ENCODE measurements at places on chromosomes 6 and 20.

GRCh38 chr6:156767603-156768467 lies 9.3 kb upstream of the ARID1B start:
- DNase-seq = no peak

GRCh38 chr6:150238846-150239407 lies 96.1 kb downstream of the PPP1R14C start:
- no peak for DNase-seq

GRCh38 chr20:20331156-20331555 lies 36.7 kb upstream of the INSM1 start:
- DNase-seq = no peak

GRCh38 chr20:52539891-52540290 lies 348.3 kb upstream of the ZFP64 start:
- DNase-seq = no peak

- DNase-seq = no peak
Observed at GRCh38 chr6:140844167-140844566, 1288.6 kb upstream of the GJE1 start.

- peak; percentile 43 for DNase-seq
Observed at GRCh38 chr20:49610691-49611538, 43.0 kb upstream of the PTGIS start.

GRCh38 chr6:71499667-71500066 lies 211.1 kb downstream of the OGFRL1 start:
- no peak for DNase-seq

DNA sequence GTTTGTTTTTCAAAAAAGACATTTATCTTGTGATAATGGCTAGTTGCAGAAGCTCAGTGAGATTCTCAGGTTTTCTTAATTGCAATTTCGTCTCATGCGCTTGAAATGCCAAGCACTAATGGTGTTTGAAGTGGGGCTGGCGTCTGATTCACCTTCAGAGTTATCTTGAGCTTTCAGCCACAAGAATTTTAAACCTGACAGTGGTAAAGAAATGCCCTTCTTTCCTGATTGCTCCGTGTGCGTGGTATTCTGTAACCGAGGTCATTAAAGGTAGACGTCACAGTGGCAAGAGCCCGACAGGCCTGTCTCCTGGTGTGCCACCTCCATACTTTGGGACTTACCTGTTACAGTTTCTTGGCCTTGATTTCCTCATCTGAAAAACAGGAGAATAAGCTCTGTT lies 126.5 kb upstream of the QKI start:
- no peak for DNase-seq

DNA sequence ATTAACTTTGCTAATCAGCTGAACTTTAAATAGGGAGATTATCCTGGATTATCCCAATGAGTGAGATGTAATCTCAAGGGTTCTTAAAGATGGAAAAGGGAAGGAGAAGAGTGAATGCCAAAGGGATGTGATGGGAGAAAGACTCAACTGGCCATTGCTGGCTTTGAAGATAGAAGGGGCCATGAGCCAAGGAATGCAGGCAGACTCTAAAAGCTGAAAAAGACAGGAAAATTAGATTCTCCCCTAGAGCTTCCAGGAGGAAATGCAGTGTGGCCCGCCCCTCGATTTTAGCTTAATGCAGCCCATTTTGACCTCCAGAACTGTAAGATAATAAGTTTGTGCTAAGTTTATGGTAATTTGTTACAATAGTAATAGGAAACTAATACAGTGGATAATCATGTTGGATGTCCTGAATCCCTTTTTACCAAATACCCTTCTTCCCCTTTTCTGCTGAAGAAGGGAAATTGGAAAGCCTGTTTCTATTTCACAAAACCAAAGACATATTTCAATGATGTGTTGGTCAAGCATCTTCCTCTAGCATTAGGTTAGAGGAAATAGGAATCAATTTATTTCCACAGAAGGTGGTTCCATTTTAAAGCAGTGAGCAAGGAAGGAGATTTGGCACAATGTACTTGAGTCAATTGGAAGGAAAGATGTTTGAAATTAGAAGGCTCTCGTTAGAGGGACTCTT lies 3.3 kb upstream of the HDDC2 start:
- no peak for DNase-seq

DNA sequence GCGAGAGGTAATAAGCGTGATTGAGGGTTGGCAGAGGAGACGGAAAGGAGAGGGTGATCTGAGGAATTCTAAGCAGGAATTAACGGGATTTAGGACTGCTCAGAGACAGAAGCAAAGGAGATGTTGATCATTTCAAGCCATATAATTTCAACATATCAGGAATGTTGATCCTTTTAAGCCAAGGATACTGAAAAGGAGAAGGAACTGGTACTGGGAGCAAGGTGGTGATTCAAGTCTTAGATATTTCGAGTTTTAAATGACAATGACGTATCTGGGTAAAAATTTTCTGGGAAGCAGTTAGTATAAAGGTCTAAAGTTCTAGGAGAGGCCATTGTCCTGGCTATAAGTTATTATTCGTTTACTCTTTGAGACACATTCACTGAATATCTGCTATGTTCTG lies 91.3 kb upstream of the OGFRL1 start:
- DNase-seq = no peak

DNA sequence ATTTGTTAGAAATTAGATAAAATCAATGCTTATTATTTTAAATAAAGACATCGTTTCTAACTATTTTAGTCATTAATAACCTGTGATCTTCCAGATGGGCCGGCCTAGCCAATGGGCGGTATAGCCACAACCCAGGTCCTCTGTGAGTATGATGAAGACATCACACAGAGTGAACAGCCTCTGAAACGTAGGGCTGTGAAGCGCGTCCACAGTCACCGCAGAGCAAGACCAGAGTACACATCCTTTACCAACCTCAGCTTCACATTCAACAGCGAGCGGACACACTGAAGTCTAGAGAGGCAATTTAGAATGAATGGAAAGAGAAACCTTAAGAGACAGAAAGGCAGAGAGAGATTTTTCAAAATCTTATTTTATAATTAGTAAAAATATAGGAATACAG lies 125.0 kb upstream of the RPS6KA2 start:
- no peak for DNase-seq

- no peak for DNase-seq
Observed at GRCh38 chr6:166541366-166541765, 45.1 kb downstream of the RAMACL start.

GRCh38 chr20:50579511-50579910 lies 69.3 kb downstream of the PTPN1 start:
- DNase-seq = no peak

GRCh38 chr6:37054580-37054979 lies 49.1 kb downstream of the FGD2 start:
- DNase-seq = no peak

DNA sequence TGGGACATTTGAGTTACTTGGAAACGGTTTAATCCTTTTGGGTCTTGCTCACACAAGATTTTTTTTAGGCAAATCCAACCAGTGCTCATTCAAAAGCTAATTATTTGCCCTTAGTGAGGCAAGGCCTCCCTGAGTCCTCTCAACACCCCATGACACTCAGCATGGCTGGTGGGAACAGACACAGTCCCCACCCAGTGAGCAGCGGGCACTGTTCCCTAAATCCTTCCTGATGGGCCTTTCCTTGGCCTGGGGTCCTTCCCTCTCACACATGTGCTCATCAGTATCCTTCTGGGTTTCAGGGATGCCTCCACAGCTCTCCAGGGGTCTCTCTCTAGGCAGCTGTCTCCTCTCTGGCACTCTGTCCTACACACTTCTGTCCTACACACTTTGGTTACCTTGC lies 28.0 kb downstream of the PLAGL2 start:
- no peak for DNase-seq

GRCh38 chr6:90288404-90288803 lies 8.2 kb downstream of the BACH2 start:
- DNase-seq = no peak

GRCh38 chr6:52577778-52578463 lies 1.1 kb upstream of the TRAM2 start:
- no peak for DNase-seq
